Spinal cord (tissue), 10 donors: ENCODE measurements at places on chromosomes 5 and 9.

DNA sequence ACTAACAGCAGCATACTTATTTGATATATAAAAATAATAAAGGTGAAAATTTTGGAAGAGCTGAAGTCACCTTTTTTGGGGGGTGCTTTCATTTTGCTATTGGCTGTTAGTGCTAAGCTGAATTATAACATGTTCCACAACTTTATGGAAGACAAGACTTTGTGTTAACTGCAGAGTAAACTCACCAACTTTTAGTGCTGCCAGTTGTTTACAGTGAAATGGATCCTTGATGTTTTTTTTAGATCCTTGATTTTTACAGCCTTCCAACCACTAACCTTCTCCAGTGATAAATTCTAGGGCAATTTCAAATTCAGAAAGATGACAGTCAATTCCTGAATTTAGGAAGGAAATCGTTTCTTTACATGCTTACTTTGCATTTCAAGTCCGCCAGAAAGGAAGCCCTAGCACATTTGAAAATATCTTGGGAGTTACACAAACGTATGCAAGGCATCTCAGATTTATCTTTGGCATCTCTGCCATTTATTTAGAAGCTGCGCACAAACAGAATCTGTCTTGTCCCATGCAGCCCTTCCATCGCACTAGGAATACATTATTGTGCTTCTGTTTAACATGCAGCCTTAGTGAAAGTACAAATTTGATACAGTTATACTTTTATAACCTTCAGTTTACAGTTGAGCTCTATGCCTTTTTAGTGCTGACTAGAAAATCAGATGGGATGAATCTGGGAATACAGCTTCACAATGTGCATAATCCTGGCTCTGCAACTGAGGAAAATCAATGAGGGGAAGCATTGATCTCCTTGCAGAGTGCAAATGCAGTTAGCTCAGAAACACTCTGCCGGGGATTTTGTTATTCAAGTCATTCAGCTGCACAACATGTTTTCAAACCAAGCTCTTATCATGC is 142.4 kb upstream of the ZNF608 start:
- DNase-seq = no peak

GRCh38 chr9:34463098-34463900 is 4.7 kb downstream of the DNAI1 start:
- DNase-seq = peak; percentile 62

GRCh38 chr9:72924154-72924790 is 28.6 kb downstream of the ALDH1A1 start:
- DNase-seq = no peak

- DNase-seq = peak; percentile 57
These were observed 96.3 kb downstream of the ZNF608 start for GRCh38 chr5:124650147-124650561.
